Upper lobe of left lung (tissue), 6 donors: ENCODE measurements at places on chromosomes 4 and X.
A peak's percentile ranks its signal among the peaks of the same experiment; 100 is the strongest.

GRCh38 chr4:103402198-103402597 lies 204.1 kb upstream of the CENPE start:
- DNase-seq: no peak

GRCh38 chrX:115606861-115607260 lies 45.9 kb downstream of the PLS3 start:
- no peak for DNase-seq

GRCh38 chr4:151652841-151653547 lies 107.8 kb downstream of the GATB start:
- no peak for DNase-seq

DNA sequence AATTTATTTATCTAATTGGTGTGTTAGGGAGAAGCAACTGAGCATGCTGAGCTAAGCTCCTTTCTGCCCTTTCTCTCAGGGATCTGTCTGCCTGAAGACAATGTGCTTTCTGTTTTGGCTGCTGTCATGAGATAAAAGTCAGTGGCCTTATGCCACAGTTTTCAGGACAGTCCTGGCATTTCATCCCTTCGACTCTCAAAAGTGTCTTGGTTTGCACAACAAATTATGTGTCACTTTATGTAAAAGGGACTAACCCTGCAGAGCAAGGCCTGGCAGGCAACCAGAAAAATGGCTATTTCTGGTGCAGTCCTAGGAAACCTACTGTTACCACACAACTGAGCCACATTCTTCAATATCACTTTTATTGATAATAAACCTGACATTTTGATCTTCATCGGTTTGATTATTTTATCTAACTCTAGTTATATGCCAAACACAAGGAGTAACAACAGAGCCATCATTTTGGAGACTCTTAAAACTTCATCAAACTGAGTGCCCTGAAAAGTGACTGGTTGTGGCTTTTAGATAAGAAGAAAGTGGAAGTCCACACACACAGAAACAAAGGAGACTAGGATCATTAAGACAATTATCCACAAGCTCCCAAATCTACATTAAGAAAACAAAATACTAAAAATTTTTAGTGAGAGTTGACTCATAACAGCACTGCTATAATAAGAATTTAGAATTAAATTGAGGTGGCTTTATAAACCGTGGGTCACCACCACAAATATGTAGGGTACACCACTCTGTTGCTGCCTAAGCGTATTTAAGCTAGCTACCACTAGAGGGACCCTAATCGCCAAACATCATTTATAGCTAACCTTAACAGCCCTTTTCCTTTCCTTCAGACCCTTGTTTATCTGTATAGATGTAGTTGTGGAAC lies 95.9 kb upstream of the PTPN13 start:
- no peak for DNase-seq

- DNase-seq: no peak
Measured at GRCh38 chr4:149574971-149575370, 240.7 kb downstream of the IQCM start.

DNA sequence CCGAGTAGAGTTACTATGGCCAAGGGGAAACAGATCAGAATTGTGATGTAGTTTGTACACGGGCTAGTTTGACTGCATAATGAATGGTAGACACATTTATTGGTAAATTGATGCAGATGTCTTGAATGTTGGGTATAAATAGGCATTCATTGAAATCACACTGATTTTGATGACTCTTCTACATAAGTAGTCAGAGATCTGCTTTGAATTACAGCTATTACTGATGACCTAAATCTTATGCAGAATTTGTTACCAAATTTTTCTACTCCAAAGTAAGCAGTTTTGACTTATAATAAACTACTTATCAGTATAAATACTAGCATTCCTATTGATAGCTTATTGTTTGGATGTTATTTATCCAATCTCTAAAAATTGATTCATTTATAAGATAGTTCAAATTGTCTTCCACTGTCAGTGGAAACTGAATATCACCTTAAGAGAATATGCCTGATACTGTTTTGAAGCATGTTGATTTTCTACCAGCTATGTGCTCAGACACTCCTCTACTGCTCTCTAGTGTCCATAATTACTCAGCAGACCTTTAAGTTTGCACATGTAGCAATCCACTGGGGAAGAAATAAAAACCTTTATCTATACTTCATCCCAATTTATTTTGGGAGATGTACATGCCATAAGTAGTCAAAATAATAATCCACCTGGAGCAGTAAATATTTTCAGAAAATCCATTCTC lies 120.3 kb downstream of the RASL11B start:
- no peak for DNase-seq

- peak; percentile 60 for DNase-seq
Measured at GRCh38 chr4:108080747-108081146, 88.0 kb downstream of the LEF1 start.

DNA sequence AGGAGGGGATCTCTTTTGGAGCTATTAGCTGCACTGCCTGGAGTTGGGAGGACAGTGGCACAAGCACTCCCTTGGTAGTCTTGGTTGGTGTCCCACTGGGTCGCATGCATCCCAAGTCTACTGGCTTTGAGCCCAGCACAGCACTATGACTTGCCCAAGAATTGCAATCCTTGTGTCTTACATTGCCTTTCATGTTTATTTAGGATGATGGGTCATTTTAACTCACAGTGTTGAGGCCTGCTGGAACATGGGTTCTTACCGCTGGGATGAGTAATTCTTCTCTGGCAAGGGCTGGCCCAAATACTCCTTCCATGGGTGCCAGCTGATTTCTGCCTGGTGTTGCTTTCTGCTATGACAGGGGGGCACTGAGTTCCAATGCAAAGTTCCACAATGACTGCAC lies 185.5 kb downstream of the TEX13C start:
- DNase-seq: no peak

GRCh38 chrX:118530219-118530911 lies 34.8 kb downstream of the DOCK11 start:
- no peak for DNase-seq

GRCh38 chr4:121737846-121738554 lies 27.0 kb downstream of the SMIM43 start:
- DNase-seq: no peak

GRCh38 chrX:9316096-9316495 lies 148.8 kb upstream of the TBL1X start:
- peak; percentile 31 for DNase-seq

- no peak for DNase-seq
Measured at GRCh38 chrX:114959729-114960128, 57.7 kb downstream of the IL13RA2 start.
